Posterior vena cava (tissue), 2 donors: ENCODE measurements at places on chromosomes 11 and 22.

DNA sequence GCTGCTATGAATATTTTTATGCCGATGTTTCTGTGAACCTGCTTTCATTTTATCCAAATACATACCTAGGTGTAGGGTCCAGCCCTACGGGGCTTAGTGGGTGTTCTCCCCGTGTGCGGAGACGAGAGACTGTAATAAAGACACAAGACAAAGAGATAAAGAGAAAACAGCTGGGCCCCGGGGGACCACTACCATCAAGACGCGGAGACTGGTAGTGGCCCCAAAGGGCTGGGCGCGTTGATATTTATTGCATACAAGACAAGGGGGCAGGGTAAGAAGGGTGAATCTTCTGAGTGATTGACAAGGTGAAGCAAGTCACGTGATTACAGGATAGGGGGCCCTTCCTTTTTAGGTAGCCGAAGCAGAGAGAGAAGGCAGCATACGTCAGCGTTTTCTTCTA, 920.1 kb downstream of the BRD1 start:
- DNase-seq = no peak

DNA sequence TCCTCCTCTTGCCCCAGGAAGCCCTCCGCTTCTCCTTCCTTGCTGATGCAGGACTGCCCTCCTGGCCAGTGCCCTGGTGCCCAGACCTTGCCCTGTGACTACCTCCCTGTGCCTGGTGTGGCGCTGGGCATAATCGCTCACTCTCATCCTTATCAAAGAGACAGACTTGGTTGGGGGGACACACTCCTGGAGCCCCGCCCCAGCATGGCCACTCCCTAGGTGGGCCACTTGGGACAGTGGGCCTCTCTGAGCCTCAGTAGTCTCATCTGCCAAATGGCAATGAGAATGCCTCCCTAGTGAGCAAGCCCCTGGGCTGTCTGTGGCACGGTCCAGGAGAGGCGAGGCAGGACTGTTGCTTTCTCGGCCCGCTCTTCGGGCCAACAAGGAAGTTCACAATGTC, 72.7 kb upstream of the TSPAN18 start:
- DNase-seq = no peak

GRCh38 chr11:94638902-94639373, 71.8 kb downstream of the PIWIL4 start:
- no peak for DNase-seq

- no peak for DNase-seq
These were observed 23.6 kb downstream of the FBLN1 start for GRCh38 chr22:45526281-45526680.

GRCh38 chr11:75208446-75208845, 32.1 kb upstream of the TPBGL start:
- DNase-seq = no peak

- no peak for DNase-seq
These were observed 68.1 kb downstream of the UBASH3B start for GRCh38 chr11:122723576-122723975.

GRCh38 chr11:1656670-1657069, 27.1 kb downstream of the KRTAP5-5 start:
- DNase-seq = peak; percentile 18

DNA sequence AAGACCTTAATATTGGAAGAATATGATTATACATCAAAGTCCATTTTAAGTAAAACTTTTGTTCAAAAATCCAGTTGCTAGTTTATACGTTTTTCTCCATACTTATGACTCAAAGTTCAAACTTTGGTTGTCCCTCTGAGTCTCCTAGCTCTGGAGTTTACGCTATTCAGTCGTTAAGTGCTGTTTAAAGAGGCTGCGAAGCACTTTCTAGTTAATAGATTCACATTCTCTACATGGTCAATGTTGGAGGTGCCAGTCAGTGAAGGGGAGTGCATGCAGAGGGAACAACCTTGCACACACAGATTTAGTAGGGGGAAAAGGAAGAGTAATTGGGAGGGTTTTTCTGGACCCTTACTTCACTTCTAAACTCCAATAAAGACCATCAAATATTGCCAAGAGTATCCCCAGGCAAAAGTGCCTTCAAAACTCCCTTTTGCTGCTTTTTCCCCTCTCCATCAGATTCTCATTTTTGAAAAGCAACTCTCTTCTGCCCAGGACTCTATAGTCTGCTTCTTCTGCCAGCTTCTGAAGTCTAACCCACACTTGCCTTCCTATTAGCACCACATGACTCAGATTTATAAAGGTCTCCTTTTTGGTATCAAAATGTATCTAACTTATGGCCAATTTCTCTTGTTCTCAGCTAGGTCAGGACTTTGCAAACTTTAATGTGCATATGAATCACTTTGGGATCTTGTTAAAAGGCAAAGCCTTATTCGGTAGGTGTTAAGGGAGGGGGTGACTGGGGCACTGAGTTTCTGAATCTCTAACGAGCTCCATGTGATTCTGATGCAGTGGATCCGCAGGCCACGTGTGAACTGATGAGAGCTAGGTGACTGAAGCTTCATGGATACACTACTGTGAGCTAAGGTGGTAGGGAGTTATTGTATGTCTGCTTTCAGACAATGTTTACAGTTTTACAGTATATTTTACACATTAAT, 96.2 kb upstream of the MTMR2 start:
- no peak for DNase-seq

DNA sequence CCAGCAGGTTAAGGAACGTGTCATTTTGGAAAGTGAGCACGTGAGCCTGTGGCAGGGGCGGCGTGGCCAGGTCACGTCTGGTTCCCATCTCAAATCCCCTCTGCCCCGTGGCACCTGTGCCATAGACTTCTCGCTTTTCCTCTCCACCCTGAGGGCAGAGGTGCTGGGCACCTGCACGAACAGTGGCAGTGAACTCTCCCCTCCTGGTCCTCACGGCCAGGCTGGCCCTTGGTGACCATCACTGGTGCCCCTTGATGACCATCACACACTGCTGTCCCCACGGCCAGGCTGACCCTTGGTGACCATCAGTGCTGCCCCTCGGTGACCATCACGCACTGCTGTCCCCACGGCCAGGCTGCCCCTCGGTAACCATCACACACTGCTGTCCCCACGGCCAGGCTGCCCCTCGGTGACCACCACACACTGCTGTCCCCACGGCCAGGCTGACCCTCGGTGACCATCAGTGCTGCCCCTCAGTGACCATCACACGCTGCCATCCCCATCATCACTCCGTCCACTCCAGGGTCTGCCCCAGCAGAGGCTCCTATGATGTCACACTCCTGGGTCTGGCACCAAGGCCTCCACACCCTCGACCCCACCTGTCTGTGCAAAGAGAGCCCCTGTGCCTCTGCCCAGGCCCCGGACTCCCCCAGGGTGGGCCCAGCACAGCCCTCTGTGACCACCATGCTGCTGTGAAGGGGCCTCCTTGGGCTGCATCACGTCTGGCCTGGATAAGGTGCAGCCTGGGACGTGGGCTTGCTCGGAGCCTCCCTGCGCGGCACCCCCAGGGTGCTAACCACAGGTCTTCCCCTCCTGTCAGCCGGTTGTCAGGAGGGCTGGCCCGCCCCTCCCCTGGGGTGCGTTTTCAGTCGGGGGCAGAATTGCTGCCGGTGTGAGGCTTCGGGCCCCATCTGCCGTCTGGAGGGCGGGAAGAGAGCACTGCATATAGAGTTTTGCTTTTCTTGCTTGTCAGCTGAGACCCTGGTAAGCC, 738.6 kb downstream of the BRD1 start:
- DNase-seq = peak; percentile 50

DNA sequence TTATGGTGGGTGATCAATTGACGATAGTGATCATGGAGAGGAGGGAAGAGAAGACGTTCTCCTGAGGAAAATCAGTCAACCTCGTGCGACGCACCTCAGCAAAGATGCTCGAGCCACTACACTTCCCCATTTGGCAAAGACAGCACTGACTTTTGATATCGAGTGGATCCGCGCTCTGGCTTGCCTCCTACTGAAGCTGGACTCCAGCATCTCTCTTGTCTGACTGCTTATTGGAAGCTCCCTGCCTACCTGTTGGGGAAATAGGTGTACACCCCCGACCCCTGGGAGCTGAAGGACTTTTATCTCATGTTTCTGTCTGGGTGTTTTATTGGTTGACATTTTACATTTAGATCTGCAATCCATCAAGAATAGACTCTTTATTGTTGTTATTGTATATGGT, 476.8 kb upstream of the B3GAT1 start:
- no peak for DNase-seq

DNA sequence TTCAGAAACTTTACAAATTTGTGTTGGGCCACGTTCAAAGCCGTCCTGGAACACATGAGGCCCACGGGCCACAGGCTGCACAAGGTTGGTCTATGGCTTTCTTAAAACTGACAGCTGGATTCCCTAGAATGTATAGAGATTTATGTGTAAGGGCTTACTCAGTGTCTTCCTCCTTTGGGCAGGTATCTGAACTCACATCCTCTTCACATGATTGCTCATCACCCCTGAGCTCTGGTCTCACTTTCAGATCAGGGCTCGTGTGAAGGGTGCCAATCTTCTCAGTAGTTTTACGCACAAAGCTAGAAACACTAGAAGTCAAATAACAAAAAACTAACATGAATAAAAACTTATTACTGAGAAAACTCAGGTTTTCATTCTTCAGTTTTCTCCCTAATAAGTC, 27.1 kb downstream of the HPS5 start:
- no peak for DNase-seq

DNA sequence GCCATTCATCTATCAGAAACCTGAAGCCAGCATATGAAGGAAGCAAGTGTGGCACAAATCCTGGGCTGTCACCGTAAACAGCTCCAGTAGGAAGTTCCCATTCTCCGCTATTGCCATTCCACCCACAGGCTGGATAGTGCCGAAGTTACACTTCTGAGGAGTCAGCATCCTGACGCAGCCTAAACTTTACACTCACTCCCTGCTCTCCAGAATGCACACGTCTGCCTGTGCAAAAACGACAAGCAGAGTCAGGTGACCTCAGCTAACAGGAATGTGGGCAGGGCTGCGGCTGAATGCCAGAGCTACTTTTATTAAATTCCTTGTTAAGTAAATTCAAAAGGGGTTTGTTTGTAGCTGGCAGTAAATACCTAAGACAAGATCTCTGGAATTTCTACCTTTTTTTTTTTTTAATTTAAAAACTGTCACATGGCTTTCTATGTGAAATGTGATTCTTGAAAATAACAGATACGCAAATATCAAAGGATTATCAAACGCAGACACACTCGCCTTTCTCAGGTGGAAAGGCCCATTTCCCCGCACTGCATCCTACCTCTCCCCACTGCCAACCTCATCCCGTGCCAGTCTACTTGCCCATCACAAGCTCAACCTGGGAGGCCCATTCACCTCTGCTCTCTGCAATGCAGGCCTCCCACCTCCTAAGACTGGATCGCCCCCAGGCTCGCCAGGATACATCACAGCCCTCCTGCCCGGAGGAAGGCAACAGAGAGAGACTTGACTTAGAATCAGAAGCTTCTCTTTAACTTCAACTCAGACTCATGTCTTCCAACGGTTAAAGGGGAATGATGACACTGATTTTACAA, 33.5 kb downstream of the NFRKB start:
- DNase-seq = no peak

GRCh38 chr11:13388741-13389140, 74.3 kb downstream of the BTBD10 start:
- no peak for DNase-seq

DNA sequence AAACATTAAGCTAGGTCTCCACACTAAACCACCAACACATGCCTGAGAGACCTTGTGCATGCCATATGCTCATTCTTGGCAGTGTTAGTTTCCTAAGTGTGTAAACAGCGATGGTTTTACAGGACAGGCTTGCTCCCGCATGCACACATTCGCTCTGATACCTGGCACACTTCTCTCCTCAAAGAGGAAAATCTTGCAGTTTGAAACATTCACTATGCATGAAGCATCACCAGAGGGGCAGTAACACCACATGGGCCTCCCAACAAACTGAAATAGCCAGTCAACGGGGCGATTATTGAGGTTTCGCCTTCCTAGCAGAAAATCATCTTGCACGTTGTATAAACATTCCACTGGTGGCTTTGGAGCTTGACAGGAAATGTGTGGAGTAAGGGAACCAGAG, 52.6 kb downstream of the ABTB2 start:
- DNase-seq = no peak

GRCh38 chr11:124746621-124747243, 5.3 kb downstream of the VSIG2 start:
- peak; percentile 89 for DNase-seq
